ENCODE measurements at places on chromosomes 7 and 10. TPM values are rescaled to one million over a fixed set of nuclear protein-coding genes. Genes with fewer than 3 reads are reported as not detected.

DNA sequence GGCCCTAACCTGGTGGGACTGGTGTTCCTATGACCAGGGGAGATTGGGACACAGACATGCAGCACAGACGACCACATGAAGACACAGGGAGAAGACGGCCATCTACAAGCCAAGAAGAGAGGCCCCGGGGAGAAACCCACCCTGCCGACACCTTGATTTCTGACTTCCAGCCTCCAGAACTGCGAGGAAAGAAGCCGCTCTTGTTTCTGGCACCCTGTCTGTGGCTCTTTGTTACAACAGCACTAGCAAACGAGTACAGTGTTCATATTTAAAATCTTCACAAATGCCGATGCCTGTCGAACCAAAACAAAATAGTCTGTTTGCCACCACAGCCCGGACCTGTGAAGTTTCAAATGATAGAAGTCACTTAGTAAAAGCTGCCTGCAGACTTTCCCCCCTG lies 132.3 kb downstream of the ACTR3B start:
- H3K4me1 ChIP-seq: no peaks in the 10 kb centered on the region
- H3K36me3 ChIP-seq: no peaks in the 10 kb centered on the region
- no peaks in the 10 kb centered on the region for H3K27me3 ChIP-seq
- H3K27ac ChIP-seq: no peak overlapping the region
- DNase-seq: no peak

Gene PNLIP
- total RNA-seq: not detected

DNA sequence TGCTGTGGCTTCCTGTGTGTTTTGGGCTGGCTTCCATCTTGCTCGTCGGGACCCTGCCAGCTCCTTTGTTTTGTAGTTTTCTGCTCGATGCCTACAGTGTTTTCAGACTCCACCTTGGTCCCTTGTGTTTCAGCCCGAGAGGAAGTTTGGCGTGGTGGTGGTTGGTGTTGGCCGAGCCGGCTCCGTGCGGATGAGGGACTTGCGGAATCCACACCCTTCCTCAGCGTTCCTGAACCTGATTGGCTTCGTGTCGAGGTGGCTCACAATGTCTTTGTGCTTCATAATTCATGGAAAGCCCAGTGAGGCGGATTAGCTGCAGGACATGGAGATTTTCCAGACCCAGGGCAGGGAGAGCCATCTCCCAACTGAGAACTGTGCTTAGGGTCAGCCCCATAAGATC lies 29.3 kb downstream of the BLVRA start:
- peaks cover 2% of the 10 kb centered on the region for H3K36me3 ChIP-seq
- no peak overlapping the region for H3K4me3 ChIP-seq
- no peak overlapping the region for H3K27ac ChIP-seq
- no peak for DNase-seq
- H3K4me1 ChIP-seq: no peaks in the 10 kb centered on the region

DNA sequence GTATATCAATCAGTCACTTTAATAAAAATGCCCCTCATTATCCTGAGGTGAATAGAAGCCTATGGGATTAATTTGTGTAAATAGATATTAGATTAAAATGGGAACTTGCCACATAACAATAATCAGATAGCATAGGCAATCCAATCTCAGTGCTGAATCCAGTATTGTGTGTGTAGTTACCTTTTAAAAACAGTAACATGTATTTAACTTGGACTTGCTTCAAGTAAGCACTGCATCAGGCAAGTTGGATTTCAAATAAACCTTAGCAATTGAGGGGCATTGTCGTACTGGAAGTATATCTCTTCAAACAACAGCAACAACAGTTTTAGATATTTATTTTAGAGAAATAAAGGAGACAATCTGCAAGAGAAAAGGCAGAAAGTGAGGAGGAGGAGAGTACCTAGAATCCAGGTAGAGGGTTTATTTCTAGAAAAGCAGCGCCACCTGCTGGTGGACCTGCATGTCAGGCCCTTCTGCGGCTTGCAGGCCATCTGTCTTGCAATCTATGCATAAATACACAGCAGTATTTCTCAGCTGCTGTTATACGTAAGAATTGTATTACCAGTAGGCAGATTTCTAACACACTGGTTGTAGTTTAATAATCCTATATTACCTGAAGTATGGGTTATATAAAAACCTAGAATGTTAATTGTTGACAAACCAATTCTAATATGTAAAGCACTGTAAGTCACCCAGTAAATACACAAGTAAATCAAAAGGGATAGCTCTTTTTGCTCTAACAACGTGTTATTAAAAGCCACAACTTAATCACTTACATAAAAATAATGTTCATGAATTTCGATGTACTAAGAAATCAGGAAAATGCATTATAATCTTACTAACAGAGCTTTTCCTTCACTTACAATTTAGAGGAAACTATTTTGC lies 652.8 kb downstream of the KCNMA1 start:
- no peak overlapping the region for H3K27ac ChIP-seq
- H3K4me3 ChIP-seq: no peak overlapping the region
- H3K27me3 ChIP-seq: no peaks in the 10 kb centered on the region
- no peaks in the 10 kb centered on the region for H3K36me3 ChIP-seq

DNA sequence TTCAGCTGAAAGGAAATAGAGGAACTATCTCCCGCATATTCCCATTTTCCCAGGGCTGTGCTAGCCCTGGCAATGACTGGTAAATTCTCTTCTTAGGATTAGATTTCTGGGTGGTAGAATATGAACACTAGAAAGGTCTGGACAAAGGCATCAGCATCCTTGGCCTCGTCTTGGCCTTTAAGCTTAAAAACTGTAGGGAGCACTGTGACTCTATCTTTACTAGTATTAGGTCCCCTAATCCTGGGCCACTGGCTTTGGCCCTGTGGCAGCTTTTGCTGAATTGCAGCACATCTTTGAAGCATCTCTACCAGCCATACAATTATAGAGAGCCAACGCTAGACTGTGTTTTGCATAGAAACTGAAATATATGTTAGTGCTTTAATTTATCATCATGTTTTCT lies 41.5 kb upstream of the EBLN1 start:
- peaks cover 12% of the 10 kb centered on the region for H3K27me3 ChIP-seq
- no peak for DNase-seq
- H3K4me3 ChIP-seq: no peak overlapping the region
- H3K27ac ChIP-seq: no peak overlapping the region
- H3K4me1 ChIP-seq: no peaks in the 10 kb centered on the region

Gene OR2A7
- 0.21 TPM for total RNA-seq

Gene EPO
- total RNA-seq: not detected

Gene CAMK2B
- 1.6 TPM for total RNA-seq

DNA sequence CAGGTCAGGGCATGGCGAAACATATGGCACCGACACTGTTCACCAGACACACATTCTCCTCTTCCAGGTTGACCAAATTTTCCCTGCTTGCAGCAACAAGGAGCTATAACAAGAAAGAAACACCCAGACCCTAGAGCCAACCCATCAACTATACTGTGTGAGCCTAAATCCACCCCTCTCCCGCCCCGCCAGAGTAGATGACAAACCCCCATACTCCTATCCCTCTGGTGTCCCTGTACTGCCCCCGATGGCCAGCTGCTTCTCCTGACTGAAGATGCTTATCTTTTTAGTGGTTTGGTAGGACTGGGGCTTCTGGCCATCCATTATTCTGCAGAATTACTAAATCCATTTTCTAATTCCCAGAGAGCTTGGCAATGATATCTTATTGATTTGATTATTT lies 70.1 kb upstream of the EEPD1 start:
- no peak for DNase-seq
- H3K36me3 ChIP-seq: no peaks in the 10 kb centered on the region
- no peaks in the 10 kb centered on the region for H3K4me1 ChIP-seq
- no peak overlapping the region for H3K27ac ChIP-seq

DNA sequence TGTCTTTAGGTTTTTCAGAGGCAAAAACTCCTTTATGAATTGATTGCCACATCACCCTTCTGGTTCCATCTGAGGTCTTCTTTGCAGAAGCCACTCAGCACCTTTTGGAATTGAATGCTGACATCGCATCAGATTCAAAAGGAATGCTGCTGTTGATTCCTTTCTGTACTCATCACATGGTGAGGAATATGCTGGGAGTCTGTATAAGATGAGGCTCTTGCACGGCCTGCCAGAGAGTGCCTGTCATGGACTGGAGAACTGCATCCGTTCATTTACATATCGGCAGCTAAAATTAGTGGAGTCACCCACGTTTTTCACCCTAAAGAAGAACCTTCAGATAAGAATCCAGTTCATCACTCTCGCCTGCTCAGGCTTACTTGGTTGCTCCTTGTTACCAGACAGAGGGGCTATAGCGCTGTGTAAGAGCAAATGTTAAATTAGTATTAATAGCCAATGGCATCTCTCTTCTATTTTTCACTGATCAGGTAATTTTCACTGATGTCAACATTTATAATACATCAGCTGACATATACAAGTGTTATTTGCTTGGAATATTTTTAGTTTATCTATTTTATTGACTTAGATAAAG lies 14.3 kb downstream of the NRG3 start:
- no peak for DNase-seq
- H3K27ac ChIP-seq: no peak overlapping the region

Gene FGFR2
- not detected for total RNA-seq

Gene NKX6-2
- total RNA-seq: not detected

Gene CALML5
- not detected for total RNA-seq

DNA sequence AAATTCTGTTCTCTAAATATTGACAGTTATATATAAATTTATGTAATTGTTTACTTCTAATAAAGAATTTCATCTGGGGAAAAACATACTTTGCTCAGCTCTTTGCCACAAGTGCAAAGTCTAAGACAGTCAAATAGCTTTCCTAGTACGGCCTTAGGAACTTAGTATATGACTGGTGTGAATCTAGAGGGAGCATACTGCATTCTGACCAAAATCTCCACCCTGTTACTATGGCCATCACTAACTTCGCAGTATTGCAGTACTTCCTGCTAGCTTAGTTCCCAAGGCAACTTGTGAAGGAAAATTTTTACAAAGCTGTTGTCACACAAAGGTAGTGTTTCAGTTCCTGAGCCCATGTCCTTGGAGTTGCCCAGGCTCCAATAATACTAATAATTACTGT lies 181.5 kb downstream of the CFTR start:
- no peak for DNase-seq
- H3K27me3 ChIP-seq: no peaks in the 10 kb centered on the region

GRCh38 chr7:148726385-148726784 lies 27.7 kb downstream of the CUL1 start:
- H3K36me3 ChIP-seq: peaks cover 4% of the 10 kb centered on the region
- H3K4me3 ChIP-seq: no peak overlapping the region
- DNase-seq: no peak
- H3K27me3 ChIP-seq: no peaks in the 10 kb centered on the region
- no peak overlapping the region for H3K27ac ChIP-seq

Gene PODXL
- 264 TPM for total RNA-seq

DNA sequence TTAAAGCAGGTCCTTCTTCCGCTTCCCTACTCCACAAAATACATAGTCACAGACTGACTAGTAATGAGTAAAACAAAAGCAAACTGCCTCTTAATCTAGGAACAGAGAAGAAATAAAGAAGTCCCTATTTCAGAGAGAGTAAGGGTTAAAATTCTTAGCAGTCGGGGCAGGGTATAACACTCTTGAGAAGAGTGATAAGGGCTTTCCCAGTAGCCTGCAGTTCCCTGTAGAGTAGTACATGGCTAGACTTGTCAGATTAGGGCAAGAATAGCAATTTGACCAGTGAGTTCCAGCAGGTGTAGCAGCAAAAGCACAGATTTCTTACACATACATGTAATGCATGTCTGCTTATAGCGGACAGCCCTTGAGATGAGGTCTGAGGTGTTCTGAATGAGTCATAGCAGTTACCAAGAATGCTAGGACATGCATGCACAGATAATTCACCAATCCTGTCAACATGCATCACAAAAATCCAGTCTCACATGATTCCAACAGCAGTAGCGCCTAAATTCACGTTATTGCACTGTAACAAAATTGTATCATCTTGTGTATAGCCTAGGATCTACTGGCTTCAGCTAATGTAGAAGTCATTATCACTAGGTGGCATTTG lies 40.7 kb downstream of the BTRC start:
- H3K27me3 ChIP-seq: no peaks in the 10 kb centered on the region
- DNase-seq: no peak
- H3K4me1 ChIP-seq: no peaks in the 10 kb centered on the region
- H3K27ac ChIP-seq: no peak overlapping the region
- no peak overlapping the region for H3K4me3 ChIP-seq

Gene TMEM236
- total RNA-seq: 0.24 TPM

DNA sequence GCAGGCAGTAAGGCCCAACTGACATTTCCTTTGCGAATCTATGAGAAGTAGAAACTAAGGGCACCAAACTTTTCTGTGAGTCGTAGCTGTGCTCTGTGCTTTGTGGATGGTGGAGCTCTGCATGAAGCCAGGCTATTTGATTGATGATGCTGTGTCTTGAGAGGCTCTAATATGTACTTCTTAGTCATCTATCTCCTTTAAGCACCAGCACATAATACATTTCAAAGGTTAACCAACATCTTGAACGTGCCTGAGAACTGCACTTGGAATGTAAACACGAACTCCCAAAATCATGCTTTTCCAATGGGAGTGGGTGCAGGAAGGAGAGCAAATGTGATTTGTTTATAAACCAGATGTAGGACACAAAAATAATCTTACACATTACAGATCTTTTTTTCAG lies 411.6 kb downstream of the PARD3 start:
- no peaks in the 10 kb centered on the region for H3K27me3 ChIP-seq
- peaks cover 24% of the 10 kb centered on the region for H3K4me1 ChIP-seq
- H3K4me3 ChIP-seq: no peak overlapping the region
- DNase-seq: no peak

DNA sequence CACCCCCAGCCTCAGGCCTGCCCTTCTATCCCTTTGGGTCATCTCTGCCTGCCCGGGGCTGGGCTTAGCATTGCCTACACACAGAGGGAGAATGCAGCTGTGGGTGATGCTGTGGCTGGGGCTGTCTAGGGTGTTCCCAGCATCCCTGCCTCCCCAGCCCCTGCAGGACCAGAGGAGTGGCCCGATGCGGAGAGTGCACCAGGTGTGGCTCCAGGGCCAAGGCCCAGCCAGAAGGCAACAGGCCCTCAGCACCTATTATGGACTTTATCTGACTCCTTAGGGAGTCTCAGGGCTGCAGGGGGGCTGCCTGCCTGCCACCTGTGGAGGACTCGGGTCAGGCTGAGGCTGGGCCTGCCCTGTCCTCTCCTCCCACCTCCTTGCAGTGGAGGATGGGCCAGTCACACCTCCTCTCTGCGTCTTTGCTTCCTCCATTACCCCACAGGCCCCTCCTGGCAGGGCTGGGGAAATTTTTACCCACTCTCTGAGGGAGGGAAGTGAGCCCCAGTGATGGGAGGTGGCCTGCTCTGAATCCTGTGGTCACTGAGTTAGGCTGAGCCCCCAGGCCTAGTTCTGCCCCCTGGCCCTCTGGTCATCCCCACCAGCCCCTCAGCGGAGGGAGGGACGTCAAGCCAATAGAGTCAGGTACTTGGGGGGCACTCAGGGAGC lies 92.9 kb upstream of the PCBD1 start:
- H3K36me3 ChIP-seq: no peaks in the 10 kb centered on the region
- no peaks in the 10 kb centered on the region for H3K4me1 ChIP-seq
- no peak for DNase-seq
- no peak overlapping the region for H3K27ac ChIP-seq
- H3K4me3 ChIP-seq: no peak overlapping the region

GRCh38 chr7:133618970-133619369 lies 366.1 kb downstream of the EXOC4 start:
- H3K4me3 ChIP-seq: no peak overlapping the region
- DNase-seq: no peak
